ENCODE measurements at places on chromosomes 7 and 10. TPM values are rescaled to one million over a fixed set of nuclear protein-coding genes. Genes with fewer than 3 reads are reported as not detected.

The TWNK gene
- 11.8 TPM for total RNA-seq

The EZH2 gene
- total RNA-seq: 84.4 TPM

The FGF8 gene
- not detected for total RNA-seq

The ATOH7 gene
- not detected for total RNA-seq

The HECW1 gene
- not detected for total RNA-seq

The SMO gene
- total RNA-seq: not detected

The TMEM26 gene
- total RNA-seq: not detected

The SLC26A4 gene
- total RNA-seq: 0.51 TPM

The GPER1 gene
- 0.10 TPM for total RNA-seq

The DKK1 gene
- total RNA-seq: not detected

The ANKRD22 gene
- 0.86 TPM for total RNA-seq

The SSC4D gene
- total RNA-seq: 0.23 TPM

The ZC3HAV1L gene
- total RNA-seq: 15.2 TPM

The UNCX gene
- total RNA-seq: not detected

The FAM25G gene
- not detected for total RNA-seq

The ACTL6B gene
- total RNA-seq: not detected

The CYP3A4 gene
- total RNA-seq: not detected

The DLX5 gene
- not detected for total RNA-seq

The CALML5 gene
- total RNA-seq: not detected

The KIF20B gene
- total RNA-seq: 49.4 TPM

The FKBP9 gene
- 0.78 TPM for total RNA-seq

The AKR1C8 gene
- total RNA-seq: 0.91 TPM

The PDZD7 gene
- total RNA-seq: 0.72 TPM

The EPDR1 gene
- 0.19 TPM for total RNA-seq

The NKX1-2 gene
- not detected for total RNA-seq

The PALS2 gene
- 28.2 TPM for total RNA-seq

The TMEM196 gene
- not detected for total RNA-seq

The CADPS2 gene
- not detected for total RNA-seq

The MKX gene
- not detected for total RNA-seq

The CHRM2 gene
- not detected for total RNA-seq

The FGL2 gene
- total RNA-seq: 1.1 TPM

The EBF3 gene
- not detected for total RNA-seq

The AGFG2 gene
- total RNA-seq: 32.7 TPM

The ITGB8 gene
- total RNA-seq: not detected

The GIMAP7 gene
- total RNA-seq: 252 TPM

The NPTX2 gene
- total RNA-seq: not detected

Data from activated naive CD4-positive, alpha-beta T cell treated with anti-CD3 and anti-CD28 coated beads, Interleukin-2, amount 10 ng/mL, durations not matched to agents 5 hours and 36 hours (primary cell).